ENCODE measurements at places on chromosomes 3 and 15. TPM values are rescaled to one million over a fixed set of nuclear protein-coding genes. Genes with fewer than 3 reads are reported as not detected.

CLDN16 gene
- not detected for total RNA-seq

TRMT10C gene
- total RNA-seq = 62.7 TPM

CCK gene
- total RNA-seq = 1.4 TPM

DLL4 gene
- 0.21 TPM for total RNA-seq

PCBP4 gene
- total RNA-seq = 147 TPM

CYP11A1 gene
- total RNA-seq = 2.0 TPM

FAM219B gene
- 37.5 TPM for total RNA-seq

TMEM44 gene
- 17.8 TPM for total RNA-seq

ARRDC4 gene
- total RNA-seq = 5.0 TPM

GOLGA8K gene
- not detected for total RNA-seq

Measured in A375 (cell line).